ENCODE measurements at places on chromosomes 1 and 21.

DNA sequence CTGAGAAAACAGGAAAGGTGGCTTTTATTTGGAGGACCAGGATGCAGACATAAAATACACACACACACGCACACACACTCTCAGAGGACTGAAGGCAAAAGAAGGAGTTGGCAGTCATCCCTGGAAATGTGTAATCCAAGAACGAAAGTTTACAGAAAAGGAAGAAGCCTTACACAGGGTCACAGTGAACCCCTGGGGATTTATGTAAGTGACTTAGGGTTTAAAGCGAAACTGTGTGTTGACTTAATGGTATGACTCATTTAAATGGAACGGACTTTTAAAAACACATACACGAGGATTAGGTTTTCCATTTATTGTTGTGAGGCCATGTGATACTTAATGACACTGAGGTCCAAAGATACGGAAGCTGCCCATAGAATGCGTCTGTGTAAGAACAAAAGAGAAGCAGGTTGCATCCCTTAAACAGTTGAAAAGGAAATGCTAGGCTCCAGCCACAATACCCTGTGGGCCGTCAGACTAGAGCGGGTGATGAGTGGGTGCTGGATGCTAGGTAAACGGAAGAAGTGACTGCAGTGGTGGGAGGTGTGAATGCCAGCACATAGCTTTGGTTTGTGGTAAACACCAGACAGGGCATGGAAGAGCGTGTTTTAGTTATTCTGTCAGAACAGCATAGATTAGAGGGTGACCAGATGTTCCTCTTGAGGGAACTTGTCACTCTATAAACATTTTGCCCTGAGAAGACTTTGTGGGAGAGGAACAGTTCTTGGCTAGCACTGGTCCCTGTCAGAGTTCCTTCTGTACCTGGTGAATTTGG lies 21.6 kb upstream of the BCL10 start:
- DNase-seq, result peak; percentile 62

DNA sequence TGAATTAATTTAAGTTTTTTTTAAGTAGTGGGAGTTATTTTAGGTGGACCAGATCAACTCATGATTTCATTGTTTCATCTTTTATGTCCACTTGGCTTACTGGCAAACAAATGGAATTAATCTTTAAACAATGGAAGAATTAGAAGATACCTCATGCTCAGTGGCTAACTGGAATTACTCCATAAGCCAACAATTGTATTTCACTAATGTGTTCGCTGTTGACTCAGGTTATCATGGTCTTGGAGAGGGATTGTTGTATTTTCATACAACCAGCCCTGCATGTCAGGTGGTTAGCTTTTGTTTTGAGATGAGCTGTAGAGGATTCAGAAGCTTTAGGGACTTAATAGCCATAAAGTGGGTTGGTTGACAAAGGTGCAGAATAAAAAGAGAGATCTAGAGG lies 57.2 kb upstream of the HMCN1 start:
- no peak for DNase-seq

DNA sequence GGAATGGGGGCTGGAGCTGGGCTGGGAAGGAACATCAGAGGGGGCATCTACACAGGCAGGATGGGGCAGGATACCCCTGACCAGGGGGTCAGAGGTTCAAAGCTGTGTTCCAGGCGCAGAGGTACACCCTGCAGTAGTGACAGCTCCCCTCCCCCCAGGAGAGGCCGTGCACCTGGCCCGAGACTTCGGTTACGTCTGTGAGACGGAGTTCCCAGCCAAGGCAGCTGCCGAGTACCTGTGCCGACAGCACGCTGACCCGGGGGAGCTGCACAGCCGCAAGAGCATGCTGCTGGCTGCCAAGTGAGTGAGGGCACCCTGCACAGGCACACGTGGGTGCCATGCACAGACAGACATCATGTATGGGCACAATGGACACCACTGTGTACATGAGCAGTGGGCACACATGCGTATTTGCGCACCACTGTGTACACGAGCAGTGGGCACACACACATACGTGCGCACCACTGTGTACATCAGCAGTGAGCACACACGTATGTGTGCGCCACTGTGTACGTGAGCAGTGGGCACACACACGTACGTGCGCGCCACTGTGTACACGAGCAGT lies 17.4 kb downstream of the TFAP2E start:
- no peak for DNase-seq

DNA sequence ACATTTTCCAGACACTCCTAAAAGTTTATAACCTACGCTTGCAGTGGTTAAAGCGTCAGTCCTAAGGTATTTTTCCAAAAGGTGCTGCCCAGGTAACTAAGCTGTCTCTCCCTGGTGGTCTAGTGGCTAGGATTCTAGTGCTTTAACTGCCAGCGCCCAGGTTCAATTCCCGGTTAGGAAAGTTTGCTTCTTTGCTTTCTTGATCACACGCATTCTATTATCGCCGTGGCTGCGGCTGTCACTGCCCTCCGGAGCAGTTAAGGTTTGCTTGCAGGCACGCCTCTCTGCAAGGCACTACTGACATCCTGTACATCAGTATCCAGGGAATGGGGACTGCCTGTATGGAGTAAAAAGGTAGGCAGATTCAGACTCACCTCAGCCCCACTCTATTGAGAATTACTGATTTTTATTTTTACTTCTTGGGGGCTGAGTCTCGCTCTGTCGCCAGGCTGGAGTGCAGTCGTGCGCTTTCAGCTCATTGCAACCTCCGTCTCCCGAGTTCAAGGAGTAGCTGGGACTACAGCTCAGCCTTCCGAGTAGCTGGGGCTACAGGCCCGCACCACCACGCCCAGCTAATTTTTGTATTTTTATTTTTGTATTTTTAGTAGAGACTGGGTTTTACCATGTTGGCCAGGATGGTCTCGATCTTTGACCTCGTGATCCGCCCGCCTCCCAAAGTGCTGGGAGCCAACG lies 53.2 kb upstream of the CFAP126 start:
- DNase-seq, result no peak

- no peak for DNase-seq
These were observed 53.3 kb downstream of the ARHGEF11 start for GRCh38 chr1:156992215-156992614.

DNA sequence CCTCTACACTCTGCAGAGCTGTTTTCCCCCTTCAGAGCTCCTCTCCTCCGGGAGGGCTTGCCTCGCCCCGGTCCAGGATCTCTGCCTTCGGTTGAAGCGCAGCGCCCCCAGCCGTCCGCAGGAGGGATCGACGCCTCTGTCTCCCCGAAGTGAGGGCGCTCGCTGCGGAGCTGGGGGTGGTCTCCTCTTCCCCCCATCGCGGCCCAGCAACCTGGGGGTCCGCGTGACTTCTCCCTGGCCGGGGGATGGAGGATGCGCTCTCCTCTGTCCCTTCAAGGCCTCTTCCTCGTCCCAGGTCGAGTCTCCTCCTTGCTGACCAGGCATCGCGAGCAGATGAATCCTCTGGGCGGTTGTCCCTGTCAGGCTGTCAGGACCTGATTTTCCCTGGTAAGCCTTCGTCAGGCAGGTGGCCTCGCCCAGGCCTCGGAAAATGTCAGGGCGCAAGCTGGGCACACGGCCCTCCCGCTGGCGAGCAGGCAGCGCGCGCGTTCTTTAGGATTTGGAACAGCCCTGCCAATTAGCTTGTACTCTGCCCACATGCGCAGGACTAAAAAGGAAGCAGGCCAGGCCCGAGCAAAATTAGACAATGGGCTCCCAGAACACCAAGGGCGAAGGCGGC lies 90.5 kb downstream of the EDEM3 start:
- peak; percentile 61 for DNase-seq

DNA sequence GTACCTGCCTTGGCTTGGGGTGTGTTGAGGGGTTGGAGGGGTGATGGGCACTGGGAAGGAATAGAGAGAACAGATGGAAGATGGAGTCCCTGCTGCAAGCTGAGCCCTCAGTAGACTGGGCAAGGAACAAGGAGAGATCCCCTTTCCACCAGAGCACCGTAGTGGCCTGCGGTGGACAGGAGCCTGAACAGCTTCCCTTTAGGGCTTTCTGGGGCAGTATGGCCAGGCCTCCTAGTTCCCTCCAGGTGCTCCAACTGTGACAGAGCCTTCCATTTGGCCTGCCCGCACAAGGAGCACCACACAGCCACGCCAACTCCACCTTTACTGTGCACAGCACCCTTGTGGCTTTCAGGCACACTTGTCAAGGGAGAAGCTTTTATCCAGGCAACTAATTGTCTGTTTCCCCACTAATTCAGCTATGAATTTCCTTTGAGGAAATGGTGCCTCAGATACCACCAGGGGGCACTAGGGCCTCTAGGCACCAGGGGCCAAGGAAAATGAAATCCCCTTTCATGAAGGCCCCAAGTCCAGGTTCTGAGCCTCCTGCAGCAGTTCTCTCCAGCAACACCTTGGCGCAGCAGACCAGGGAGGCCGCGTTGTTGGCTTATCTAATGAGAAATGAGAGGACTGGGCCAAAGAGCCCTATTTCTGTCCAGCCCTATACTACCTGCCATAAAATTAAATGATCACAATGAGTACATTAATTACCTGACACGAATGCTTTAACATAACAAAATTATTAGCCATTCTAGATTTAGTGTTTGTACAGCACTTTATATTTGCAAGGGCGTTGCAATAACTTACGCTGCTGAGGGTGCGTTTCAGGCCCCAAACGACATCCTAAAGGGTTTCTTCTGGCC lies 23.1 kb upstream of the ERI3 start:
- DNase-seq, result peak; percentile 30

GRCh38 chr1:151193856-151194255 lies 3.9 kb upstream of the VPS72 start:
- DNase-seq, result no peak

DNA sequence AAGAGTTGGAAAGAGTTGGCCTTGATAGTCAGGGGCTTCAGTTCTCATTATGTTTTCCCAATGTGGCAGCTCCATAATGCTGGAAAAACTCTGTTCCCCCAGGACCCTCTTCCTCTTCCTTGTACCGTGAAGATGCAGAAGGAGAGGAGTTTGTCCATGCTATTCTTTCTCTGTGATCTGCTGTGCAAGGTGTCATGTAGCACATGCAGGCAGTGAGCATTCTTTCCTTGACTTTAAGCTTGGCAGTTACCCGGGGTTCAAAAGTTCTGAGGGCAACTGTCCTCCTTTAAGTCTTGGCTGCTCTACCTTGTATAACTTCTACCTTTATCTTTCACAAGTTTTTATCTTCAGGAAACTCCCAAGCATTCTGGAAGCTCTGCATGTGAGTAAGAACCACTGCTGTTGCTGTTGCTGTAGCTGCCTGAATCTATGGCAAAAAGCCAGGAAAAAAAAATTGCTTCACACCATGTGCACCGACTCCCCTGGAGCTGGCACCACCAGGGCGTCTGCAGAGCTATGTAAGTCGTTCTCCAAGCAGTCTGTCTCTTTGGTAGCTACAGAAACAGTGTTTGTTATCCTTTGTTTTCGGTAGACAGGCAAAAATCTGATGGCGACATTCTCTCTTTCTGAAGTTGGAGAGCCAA lies 42.7 kb upstream of the SLC16A1 start:
- DNase-seq, result peak; percentile 60

DNA sequence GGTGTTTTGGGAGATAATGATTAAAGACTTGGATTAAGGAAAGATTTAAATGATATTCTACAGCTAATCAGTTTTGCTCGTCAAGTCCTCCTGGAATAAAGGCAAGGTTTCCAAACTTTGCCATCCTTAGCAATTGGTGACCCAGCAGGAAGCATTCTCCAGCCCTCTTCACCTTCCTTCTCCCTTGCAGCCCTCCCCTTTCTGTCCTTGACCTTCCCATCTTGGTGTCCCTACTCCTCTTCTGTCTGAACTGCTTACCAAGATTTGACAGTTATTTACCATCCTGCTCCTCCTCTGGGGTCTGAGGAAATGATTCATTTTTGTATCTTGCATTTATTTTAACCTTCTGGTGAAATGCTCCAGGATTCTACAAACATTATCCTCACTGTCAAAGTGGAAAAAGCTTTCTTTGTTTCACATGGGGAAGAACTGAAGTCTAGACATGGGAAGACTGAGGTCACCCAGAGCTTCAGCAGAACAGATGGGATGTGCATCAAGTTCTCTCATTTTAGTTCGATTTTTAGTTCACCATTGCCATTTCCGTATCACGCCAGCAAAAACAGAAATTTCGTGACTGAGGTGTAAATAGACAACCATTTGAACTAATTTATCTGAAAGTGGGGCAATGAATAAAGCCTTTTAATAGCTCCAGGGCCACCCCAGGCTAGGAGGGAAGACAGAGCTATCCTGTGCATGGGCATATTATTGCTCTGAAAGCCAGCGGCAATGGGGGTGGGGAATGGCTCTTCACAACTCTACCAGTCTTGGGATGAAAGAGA lies 504.4 kb upstream of the PLXNA2 start:
- no peak for DNase-seq

- DNase-seq, result peak; percentile 77
These were observed 13.7 kb upstream of the E2F2 start for GRCh38 chr1:23544444-23545389.

GRCh38 chr1:171909711-171910110 lies 68.4 kb downstream of the DNM3 start:
- no peak for DNase-seq

DNA sequence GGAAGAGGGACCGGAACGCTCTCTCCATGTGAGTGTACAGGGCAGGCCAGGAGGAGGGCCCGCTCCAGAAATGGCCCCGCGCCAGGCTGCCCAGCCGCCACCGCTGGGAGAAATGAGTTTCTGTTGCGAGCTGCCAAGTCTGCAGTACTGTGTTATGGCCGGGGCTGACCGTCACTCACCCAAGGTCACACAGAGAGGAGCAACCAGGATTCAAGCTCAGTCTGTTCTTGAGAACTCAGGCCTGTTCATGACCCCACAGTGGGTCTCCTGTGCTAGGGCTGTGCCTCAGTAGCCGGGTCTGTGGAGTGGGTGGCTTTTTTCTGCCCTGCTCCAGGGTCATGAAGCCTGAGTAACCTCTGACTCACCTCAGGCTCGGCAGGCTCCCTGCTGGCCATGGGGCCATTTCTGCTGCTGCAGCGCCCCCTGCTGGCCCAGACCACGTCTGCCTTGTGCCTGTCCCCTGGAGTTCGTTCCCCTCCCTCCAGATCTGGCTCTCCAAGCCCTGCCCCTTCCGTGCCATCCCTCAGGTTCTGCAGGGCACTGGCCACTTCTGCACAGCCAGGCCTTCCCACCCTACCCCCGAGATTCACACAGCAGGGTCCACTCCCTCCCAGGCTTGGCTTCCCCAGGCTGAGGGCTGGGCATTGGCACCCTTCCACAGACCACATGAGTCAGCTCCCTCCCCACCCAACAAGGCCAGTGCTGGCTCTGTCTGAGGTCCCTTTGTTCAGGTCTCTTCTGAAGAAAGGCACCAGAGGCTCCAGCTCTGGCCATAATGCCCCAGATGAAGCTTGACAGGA lies 51.8 kb downstream of the EDN2 start:
- peak; percentile 93 for DNase-seq

GRCh38 chr1:205375835-205376545 lies 19.3 kb upstream of the KLHDC8A start:
- no peak for DNase-seq

- DNase-seq, result no peak
These were observed 13.3 kb downstream of the PMF1 start for GRCh38 chr1:156226116-156226538.

DNA sequence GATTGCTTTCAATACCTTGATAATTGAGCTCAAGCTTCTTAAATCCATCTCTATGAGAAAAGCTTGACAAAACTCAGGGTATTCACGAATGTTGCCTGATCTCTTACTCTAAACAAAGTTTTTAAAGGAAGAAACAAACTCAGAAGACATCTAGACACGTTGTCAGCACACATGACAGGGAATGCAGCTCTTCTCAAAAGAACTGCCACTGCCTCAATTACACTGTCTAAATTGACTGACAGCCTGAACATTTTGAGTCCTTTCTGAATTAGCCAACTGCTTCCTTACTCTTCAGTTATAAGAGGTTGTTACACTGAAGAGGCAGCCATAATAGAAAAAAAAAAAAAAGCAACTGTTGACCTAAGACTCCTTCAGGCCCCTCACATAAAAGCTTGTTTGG lies 1646.7 kb upstream of the B3GALT2 start:
- no peak for DNase-seq

- no peak for DNase-seq
These were observed 69.9 kb upstream of the WDR26 start for GRCh38 chr1:224504297-224505041.

Measured in pancreas (tissue), 10 donors.